ENCODE measurements at places on chromosomes 2 and 18. TPM values are rescaled to one million over a fixed set of nuclear protein-coding genes. Genes with fewer than 3 reads are reported as not detected.

- DNase-seq = peak; percentile 32
Measured at GRCh38 chr2:11534071-11534745, 363 bp downstream of the GREB1 start.

GRCh38 chr2:196747400-196747799 lies 52.1 kb downstream of the GTF3C3 start:
- no peak for DNase-seq

- DNase-seq = peak; percentile 79
Measured at GRCh38 chr2:152715854-152716428, 1.3 kb downstream of the PRPF40A start.

DNA sequence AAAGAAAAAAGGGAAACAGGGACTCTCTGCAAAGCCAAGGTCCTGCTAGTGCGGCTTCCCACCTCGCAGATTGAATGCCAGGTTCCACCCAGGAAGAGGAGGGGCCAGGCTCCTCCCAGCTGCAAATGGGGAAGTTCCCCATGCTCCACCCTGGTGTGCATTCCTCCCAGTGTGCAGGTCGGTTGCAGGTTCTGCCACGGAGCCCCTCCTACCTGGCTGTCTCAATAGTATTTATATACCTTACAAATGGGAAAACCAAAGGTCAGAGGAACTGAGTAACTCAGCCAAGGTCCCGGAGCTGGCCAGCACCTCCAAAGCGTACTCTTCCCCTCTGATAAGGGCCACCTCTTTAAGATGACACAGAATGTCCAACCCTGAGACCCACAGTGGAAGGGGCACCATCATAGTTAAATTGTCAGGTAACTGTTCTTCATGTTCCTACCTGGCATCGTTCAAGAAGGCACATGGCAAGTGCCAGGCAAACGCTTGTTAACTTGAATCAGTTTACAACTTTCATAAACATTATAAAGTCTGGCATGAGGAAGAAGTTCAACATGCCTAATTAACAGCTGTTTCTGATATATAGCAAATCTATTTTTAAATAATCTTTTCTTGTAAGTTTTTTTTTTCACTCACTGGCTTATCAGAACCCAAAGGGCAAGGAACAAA lies 35.5 kb downstream of the POU3F3 start:
- peak; percentile 55 for DNase-seq

DNA sequence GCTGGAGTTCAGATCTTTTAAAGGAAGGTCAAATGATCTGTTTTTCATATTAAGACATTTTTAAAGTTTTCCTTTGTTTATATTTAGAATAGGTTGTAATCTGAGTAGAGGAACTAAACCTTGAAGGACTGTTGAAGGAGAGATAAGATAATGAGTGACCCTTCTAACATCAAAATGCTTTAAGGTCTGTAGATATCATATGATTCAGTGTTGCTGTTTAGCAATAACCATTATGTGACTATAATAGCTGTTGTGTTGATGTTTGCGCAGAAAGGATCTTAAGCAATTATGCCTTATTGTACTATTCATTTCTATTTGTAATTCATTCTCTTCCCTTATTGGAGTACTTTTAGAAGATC lies 60.0 kb downstream of the SLC16A14 start:
- DNase-seq = no peak

GRCh38 chr2:108363024-108363907 lies 14.5 kb upstream of the SULT1C4 start:
- no peak for DNase-seq

DNA sequence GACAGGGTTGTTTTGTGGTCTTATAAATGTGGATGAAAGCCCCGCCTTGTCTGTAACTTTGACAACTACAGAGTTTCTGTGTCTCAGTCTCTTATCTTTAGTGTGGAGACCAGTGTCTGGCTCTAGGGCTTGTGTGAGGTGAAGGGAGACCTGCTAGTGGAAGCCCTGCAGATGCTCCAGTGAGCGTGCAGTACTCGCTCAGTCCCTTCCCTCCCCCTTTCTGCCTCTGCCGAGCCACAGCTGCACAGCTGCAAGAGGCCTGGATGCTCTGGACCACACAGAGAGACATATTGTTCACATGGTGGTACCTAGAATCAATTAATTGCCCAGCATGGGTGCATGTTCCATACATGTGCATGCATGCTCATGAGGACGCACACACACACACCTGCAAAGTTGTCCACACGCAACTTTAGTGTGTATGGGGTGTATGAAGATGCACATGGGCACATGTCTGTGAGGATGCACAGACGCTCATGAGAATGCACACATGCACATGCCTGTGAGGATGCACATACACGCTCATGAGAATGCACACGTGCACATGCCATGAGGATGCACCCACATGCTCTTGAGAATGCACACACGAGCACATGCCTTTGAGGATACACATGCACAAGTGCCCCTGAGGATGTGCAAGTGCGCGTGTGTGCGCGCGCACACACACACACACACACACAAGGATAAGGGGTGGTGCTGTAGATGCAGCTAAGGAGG lies 282.1 kb upstream of the HS6ST1 start:
- DNase-seq = no peak

DNA sequence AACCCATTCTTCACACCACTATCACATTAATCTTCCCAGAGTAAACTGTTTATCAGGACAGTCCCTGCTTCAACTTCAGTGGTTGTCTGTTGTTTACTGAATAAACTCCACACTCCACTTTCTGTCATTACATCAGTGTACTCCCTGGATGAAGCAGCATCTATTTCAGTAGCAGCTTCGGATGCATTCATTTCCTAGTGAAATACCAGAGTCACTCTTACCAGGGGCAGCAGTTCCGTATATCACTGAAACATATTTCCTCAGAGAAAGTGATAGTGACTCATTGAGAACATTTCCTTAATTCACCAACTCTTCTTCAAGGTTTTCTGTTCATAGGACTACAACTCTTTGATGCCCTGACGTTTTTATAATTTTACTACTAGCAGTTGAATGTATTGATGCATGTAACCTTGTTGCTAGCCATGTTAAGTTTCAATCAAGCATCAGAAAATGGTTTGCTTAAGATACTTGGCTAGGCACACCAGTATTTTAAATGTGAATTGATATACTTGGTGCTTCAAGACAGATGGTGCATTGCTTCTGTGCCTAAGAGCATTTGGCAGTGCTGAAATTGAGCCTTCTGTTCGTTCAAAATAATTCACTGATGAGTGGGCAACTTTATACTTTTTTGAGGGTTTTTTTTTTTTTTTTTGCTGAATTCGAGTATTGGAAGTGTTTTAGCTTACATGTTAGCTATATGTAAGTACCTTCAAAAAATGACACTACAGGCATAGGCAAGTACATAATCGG lies 92.3 kb downstream of the UBE2E3 start:
- no peak for DNase-seq

DNA sequence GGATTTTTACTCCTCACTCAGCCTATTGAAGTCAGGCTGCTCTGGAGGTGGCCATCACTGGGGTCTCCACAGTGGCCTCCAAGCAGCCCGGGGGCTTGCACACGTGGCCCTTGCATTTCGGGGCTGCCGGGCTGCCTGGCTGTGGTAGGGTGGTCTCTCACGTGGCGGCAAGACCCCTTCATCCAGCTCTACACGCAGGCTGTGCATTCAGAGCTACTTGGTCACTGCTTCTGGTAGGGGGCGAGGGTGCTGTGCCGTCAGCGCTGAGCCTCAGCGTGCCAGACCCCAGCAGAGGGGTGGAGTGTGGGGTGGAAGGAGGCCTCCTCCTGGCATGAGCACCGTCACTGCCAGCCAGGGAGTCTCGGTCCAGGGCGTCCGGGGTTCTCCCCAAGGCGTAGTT lies 80.6 kb downstream of the SH3BP4 start:
- DNase-seq = no peak

DNA sequence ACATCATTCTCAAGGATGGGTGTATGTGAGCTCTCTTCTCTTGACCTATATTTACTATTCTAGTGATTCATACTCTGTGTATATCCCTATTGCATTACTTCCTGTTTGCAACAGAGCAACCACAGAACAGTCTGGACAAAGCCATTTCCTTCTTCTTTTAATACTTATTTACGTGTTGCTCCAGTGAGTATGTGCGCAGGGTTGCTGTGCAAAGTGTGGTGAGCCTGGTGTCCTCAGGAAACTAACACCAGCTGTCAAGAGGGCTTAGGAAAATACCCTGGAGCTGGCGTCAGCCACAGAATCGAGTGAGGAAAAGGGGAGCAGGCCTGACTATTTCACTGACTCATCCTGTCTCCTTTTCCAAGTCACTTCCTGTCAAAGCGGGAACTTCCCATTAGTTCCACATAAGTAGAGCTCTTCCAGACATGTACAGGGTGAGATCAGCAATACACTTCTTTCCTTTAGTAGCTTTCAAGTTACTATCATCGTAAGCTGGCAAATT lies 214.1 kb upstream of the COPS8 start:
- DNase-seq = no peak

DNA sequence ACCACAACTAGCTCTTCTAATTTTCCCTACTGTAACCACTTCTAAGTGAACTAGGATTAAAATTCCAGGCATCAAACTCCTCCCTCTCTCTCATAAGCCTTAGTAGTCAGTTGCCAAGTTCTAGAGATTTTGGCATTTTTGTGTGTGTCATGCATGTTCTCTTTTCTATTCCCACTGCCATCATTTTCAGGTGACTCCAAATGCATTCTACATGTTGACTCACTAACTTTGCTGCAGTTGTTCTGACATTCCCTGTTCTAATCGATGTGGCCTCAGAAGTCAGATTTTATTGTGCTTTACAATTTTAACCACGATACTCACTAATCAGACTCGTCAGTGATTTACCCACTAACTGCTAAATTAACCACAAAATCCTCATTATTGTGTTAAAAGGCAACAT lies 13.3 kb downstream of the DSC1 start:
- no peak for DNase-seq

DNA sequence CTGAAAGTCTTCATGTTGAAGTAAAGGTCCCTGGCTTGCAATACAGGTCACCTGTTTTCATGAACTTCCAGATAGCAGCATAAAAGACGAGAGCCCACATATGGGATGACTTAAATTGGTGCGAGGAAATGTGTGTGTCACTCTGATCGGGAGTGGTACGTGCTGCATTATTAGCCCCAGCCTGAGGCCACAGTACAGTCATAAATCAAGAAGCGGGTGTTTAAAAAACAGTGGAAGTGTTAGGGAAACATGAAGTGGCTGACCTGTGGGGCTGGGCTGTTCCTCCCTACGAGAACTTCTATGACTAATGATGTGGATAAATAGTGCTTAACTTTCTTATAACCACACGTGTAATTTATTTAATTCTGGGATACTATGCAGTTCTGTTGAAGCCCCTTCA lies 24.4 kb downstream of the RDH14 start:
- no peak for DNase-seq

- DNase-seq = no peak
Measured at GRCh38 chr2:120368086-120368485, 22.1 kb downstream of the INHBB start.

GRCh38 chr2:99602476-99602875 lies 112.7 kb upstream of the REV1 start:
- DNase-seq = no peak

GRCh38 chr2:62787386-62787785 lies 81.9 kb downstream of the EHBP1 start:
- DNase-seq = no peak

- no peak for DNase-seq
Measured at GRCh38 chr18:26228562-26229260, 2.5 kb downstream of the TAF4B start.

DNA sequence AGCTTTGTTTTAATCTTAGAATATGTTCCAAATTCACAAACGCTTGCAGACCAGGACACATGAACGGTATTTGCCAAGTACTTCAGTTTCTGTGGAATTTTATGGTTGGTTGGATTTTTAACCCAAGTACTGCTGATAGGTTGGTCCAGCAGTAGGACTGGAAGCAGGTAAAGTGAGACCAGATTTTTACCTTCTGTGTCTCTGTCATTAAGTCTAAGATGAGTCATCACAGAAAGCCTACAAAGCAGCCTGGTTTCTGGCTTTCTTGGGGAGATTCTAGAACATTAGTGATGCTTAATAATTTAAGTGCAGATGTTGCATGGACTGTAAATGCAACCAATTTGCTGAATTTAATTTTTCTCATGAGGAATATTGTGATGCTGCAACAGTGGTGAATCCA lies 100.5 kb downstream of the SCG2 start:
- no peak for DNase-seq

Gene ZEB2
- 0.23 TPM for total RNA-seq

Gene SRD5A2
- total RNA-seq = not detected

Gene CREG2
- not detected for total RNA-seq

Gene EFR3B
- total RNA-seq = 5.8 TPM

Gene PSTPIP2
- 9.2 TPM for total RNA-seq

Gene GALR1
- 0.04 TPM for total RNA-seq

Gene CD8B2
- total RNA-seq = not detected
